Stomach (tissue), 19 donors: ENCODE measurements at places on chromosomes 4 and X. TPM values are rescaled to one million over a fixed set of nuclear protein-coding genes. Genes with fewer than 3 reads are reported as not detected.

DNA sequence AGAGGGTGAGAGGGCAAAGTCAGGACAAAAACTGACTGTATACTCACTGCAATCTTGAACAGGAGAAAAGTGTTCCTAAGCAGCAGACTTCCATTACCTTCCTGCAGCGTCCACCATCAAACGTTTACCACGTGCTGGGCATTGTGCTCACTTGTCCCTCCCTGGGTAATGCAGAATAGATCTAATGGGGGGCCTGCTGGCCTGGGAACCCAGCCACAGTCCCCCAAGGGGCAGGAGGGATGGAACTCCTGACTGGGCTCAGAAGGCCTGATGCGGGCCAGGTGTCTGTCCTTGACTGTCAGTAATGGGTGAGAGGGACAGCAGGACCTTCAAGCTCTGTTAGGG is 37.6 kb upstream of the FAM156A start:
- DNase-seq, result no peak

- DNase-seq, result peak; percentile 43
These were observed 4.2 kb downstream of the MID1 start for GRCh38 chrX:10615931-10616774.

DNA sequence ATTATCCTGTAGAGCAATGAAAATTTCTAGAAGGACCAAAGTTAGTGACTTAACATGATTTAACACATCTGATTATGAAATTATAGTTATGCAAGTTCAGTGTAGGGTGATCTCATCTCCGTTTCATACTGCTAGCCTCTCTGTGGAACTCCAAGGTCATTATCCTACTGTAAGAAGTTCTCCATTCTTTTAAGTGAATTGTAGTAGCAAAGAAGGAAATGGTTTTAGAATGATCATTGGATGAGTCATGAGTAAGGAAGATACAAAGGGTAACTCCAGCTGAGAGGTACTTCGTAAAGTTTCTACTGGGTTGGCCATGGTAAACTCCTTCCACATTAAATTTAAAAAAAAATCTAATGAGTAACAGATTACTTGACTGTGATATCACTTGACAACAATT is 215.0 kb upstream of the GIMD1 start:
- no peak for DNase-seq

DNA sequence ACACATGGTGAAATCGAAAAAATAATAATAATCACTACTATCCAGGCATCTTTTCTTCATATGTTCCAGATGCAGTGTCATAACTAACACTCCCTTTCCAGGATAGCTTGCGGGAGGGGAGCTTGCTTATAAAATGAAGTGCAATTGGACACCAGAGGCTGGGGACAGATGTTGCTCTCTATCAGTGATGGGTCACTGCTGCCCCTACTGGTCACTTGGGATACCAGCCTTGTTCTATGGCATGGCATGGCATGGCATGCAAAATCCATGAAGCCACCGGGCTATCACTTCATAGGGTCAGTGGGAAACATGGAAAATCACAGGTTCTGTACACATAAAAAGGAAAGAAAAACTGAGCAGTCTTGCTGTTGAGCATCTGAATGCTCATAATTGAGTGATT is 168.1 kb downstream of the GLRA2 start:
- peak; percentile 28 for DNase-seq

DNA sequence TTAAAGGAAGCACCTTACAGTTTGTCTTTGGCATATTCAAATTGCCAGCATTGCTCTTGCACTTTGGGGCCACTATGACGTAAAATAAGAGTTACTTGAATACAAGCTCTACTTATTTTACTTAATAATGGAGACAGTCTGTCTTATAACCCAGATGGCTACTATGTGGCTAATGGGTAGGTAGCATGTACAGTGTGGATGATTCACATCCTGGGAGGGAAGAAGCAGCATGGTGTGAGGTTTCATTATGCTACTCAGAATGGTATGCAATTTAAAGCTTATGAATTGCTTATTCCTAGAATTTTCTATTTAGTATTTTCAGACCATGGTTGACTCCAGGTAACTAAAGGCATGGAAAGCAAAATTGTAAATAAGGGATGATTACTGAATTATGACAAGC is 761.8 kb upstream of the ATOH1 start:
- DNase-seq, result no peak

Gene RAPGEF2
- 68.1 TPM for total RNA-seq

Gene DCAF4L1
- total RNA-seq, result not detected
